ENCODE measurements at places on chromosomes 7 and 10.

- DNase-seq = no peak
Measured at GRCh38 chr10:102996876-102997275, 78.8 kb downstream of the CNNM2 start.

- no peak for DNase-seq
Measured at GRCh38 chr7:69504733-69505420, 93.4 kb upstream of the AUTS2 start.

- no peak for DNase-seq
Measured at GRCh38 chr7:2649139-2649838, 17.5 kb downstream of the TTYH3 start.

- no peak for DNase-seq
Measured at GRCh38 chr10:50419756-50420155, 168.4 kb upstream of the ASAH2 start.

- no peak for DNase-seq
Measured at GRCh38 chr10:130757821-130758489, 553.6 kb downstream of the TCERG1L start.

GRCh38 chr7:143381427-143382125 is 431 bp downstream of the ZYX start:
- peak; percentile 75 for DNase-seq

DNA sequence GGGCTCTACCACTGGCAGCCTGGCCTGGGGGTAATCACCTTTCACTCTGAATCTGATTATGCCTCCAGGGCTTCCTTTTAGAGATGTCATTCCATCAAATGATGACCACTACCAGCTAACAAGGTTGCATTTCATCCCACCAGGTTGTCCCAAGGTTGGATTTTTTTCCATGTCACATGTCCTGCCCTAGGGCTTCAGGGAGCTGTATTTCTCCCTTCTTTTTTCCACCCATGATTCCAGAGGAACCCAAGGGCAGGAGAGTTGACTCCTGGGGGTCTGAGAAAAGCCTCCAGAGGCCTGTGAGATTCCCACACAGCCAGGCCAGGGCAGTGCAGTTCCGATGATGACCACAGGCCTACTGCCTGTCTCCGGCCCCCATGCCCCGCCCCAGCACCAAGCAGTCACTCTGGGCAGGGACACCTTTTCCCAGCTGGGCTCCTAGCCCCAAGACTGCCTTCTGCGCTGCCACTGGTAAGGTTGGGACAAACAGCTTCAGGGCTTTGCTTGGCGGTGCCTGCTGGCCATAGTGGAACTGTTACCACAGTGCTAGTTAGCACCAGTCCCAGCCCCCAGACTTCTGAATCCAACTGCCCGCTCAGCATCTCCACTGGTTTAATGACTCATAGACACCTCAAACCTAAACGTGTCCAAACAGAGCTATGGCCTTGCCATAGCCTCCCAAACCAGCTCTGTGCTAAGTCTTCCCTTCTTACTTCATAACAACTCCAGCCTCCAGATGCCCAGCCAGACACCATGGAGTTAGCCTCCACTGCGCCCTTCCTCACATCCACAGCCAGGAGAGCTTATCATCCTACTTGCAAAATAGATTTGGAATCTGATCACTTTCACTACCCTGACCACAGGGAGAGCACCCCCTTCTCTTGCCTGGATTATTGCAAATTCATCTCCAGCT is 133.7 kb downstream of the ARHGAP22 start:
- no peak for DNase-seq

GRCh38 chr10:8416192-8416701 is 361.8 kb downstream of the GATA3 start:
- DNase-seq = no peak

GRCh38 chr7:142308326-142308725 is 50.5 kb upstream of the PRSS58 start:
- no peak for DNase-seq

GRCh38 chr7:6165075-6165474 is 107.3 kb downstream of the CYTH3 start:
- no peak for DNase-seq

- DNase-seq = no peak
Measured at GRCh38 chr7:127379642-127380041, 12.9 kb downstream of the ZNF800 start.

DNA sequence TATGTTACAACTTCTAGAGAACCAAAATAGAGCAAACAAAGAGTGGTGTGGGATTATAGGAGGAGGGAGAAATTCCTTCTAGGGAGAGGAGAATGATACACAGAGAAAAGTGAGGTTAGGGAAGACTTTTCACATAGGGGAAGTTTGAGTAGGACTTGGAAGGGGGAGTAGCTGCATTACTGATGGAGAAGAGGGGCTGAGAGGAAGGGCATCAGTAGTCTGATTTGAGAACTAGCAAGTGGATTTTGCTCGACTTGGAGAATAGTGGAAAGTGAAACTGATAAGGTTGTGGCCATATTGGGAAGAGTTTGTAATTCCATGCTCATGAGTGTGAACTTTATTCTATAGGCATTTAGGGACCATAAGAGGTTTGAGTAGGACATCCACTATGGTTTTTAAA is 6.1 kb downstream of the NRF1 start:
- DNase-seq = no peak

DNA sequence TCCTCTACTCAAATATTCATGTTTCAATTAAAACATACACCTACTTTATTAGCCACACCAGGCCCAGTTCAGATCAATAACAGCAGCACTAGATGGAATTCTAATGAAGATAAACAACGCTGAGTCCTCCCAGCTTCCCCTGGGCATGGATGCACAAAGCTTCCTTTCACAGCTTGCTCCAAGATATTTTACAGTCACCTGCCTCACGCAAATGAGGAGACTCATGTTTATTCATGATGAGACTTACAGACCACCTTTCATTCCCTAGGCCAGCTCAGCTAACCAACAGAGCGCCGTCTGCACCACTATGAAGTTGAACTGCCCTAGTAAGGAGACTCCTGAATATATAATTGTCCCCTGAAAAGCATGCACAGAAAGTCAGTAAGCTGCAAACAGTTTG is 283.0 kb upstream of the AOAH start:
- DNase-seq = no peak

- no peak for DNase-seq
Measured at GRCh38 chr7:106611911-106612310, 49.0 kb downstream of the CCDC71L start.

DNA sequence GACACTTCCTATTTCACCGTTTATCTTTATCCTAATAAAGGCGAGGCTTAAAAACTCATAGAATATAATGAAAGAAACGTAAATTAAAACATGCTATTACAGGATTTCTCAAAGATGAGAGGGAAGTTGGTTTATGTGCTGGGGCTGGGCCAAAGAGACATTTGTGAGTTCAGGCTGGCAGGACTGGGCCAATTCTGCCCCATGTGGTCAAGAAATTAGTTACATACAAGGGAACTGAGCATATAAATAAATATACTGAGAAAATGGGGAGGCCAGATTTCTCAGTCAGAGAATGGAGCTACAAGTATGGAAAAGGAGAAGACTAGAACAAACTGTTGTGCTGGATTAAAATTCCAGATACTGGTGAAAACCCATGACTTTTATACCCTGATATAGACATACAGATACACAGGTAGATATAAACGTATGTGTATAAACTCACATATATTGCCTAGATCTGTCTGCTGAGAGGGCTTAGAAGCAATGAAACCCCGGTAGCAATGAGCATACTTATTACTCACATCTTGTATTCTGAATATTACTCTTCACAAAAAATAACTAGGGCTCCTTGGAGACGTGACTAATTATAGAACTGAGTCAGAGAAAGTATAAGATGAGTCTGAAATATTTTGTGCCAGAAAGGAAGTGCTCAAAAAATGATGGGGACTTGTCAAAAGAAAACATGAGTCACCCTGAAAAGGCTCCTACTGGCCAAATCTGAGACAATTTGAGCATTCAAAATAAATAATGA is 155.7 kb upstream of the FGFR2 start:
- DNase-seq = no peak

DNA sequence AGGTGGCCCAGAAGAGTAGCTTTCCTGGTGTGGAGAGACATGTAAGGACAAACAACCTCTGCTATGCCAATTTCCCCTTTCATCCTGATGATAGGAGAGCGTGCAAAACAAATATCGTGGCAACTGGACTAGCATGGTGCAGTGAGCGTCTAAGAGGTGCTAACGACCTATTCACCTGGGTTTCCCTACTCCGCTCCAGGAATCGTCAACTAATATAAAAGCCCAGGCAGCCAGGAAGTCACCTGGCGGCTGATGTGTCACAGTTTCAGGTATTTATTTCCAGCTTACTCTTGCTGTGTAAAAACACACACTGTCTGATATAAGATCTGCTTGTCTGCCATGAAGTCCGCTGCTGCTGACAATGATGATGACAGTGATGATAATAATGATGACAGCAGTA is 56.5 kb upstream of the EFCAB10 start:
- DNase-seq = no peak

- no peak for DNase-seq
Measured at GRCh38 chr10:64760371-64760770, 1239.2 kb downstream of the REEP3 start.

- no peak for DNase-seq
Measured at GRCh38 chr7:101154693-101155102, 422 bp downstream of the AP1S1 start.

DNA sequence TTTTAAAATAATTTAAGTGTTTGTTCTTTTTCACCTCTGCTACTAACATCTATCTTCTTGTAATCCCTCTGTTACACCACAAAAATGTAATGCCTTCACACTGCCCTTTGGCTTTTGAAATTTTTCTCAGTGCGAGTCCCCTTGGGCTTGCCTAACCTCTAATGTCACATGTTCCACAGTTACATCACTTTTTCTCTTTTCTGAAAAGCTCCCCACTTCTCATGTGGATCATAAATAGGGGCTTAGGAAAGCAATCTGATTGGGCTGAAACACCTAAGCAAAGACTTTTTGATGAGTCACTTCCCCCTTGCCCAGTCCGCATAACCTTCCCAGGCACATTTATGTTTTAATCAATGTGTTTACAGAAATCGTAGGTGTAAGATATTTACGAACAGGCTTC is 288.2 kb downstream of the IPMK start:
- DNase-seq = no peak

GRCh38 chr7:130141161-130141883 is 63.9 kb downstream of the TMEM209 start:
- DNase-seq = no peak

GRCh38 chr10:131620314-131620713 is 280.5 kb upstream of the PPP2R2D start:
- DNase-seq = no peak

- DNase-seq = no peak
Measured at GRCh38 chr10:31963589-31963980, 35.0 kb upstream of the ARHGAP12 start.

- DNase-seq = no peak
Measured at GRCh38 chr10:15478429-15478828, 107.3 kb upstream of the FAM171A1 start.
